NCI-H1417 treated with DMSO at 0.1 percent for 48 hours (cell line): ENCODE measurements at places on chromosomes 4 and X.

DNA sequence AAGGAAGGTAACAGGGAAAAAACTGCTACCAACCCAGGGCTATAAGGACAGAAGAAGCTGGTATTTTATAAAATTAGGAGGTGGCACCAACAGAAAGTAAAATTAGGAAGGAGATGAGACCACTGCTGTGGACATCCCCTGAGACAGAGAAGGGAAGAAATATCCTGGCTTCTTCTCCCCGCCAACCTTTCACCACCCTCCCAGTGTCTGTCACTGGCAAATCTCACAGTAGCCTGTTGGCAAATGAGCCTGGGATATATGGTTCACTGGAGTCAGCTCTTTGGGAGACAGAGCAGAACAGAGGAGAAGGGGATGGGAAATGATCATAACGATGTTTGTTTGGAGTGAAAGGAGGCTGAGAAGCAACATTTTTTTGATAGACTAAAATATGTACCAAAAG is 190.9 kb upstream of the PACRGL start:
- no peak for DNase-seq

- DNase-seq: no peak
Measured at GRCh38 chrX:19718642-19719041, 168.8 kb downstream of the SH3KBP1 start.

GRCh38 chr4:104649631-104650030 is 154.9 kb upstream of the CXXC4 start:
- no peak for DNase-seq

DNA sequence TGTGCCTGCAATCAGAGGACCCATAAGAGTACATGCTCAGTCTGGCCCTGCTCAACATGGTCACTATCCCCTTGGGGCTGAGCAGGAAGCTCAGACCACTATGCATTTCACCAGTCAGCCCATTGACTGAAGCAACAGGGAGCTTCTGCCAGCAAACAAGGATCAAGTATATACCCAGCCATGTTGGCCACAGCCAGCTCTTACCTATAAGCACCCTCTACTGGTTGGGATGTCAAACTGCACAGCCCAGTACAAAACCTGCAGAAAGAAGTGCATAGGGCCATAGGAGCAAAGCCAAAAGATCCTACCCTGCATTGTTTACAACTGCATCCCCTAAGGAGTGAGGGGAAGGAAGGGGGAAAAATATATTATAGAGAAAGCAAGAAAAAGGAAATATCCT is 214.4 kb upstream of the CPEB2 start:
- DNase-seq: no peak

DNA sequence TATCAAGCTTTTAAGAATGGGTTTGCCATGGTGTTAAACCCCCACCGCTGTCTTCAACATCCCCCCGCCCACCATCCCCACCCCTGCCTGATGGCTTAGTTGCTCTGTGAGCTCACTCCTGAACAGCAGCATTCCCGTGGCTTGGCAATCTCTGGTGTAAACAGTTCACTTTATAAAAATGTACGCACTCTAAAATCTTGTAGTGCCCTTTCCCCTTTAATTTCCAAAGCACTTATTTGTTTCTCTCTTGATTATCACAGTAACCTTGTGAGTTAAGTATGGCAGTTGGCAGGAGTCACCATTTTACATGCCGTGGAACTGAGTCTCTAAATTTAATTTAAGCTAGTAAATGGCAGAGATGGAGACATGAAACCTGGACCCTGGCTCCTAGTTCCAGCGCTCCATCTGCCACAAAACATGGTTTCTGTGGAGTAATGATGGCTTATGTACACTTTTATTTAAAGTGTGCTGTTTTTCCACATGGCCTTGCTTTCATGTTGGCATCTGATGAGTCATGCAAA is 123.1 kb downstream of the AFF1 start:
- no peak for DNase-seq
